NCI-H1436 (cell line): ENCODE measurements at places on chromosomes 5 and 9.

- no peak for DNase-seq
Observed at GRCh38 chr5:180352116-180353047, 754 bp downstream of the GFPT2 start.

DNA sequence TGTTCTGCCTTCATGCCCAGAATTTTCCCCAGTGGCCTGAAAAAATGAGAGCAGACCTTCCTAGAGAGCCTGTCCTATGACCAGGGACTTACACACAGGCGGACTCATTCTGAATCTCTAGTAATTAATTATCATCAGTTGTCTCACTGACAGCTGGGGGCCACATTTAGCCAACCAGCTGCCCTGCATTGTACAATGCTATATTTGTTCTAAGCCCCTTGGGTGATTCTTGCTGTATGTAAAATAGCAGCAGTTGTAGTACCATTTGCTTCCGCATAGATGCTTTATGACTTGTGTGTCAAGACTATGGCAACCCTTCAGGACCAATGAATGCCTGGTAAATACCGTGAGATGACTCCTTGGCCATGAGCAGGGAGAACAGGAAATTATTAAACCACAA lies 415.4 kb upstream of the SEMA6A start:
- DNase-seq, result no peak

- DNase-seq, result no peak
Observed at GRCh38 chr5:151258201-151258611, 5.2 kb downstream of the GM2A start.

DNA sequence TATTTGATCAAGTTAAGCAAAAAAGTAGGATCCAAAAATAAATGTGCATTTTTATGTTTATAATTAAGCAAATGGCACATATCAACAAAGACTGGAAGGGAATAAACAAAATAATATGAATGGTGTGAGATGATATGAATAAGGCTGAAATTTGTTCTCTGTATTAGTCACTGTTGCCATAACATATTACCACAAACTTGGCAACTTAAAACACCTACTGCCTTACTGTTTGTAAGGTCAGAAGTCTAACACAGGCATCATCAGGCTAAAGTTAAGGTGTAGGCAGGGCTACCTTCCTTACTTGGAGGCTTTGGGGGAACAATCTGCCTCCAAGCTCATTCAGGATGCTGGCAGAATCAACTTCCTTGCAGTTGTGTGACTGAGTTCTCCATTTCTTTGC lies 19.3 kb downstream of the PGGT1B start:
- no peak for DNase-seq

DNA sequence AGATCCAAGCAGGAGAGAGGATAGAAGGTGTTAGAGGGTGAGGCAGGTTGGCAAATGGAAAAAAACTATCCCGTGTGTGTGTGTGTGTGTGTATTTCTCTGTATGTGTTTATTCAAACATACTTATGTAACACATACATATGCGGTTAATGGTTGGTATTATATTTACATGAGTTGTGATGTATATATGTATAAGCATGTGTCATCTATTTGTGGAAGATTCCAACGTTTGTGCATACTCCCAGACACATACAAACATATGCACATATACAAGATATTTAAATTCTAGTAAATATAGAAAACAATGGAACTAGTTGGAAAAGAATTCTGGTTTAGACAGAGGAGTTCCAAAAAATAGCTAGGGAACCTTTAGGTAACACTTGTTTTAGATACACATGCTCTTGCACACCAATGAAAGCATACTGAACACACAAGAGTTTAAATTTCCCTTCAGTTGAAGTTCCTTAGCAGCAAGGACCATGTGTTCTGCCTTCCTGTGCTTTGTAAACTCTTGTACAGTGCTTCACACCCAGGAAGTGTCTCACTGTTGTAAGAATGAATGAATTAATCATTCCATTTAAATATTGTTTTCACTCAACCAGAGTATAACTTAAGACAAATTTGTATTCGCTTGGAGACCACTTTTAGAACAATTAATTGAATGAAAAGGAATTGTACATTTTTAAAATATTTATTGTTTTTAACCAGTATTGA lies 257.8 kb downstream of the FER start:
- no peak for DNase-seq
